Central memory CD4-positive, alpha-beta T cell (primary cell): ENCODE measurements at places on chromosomes 1 and 21.

DNA sequence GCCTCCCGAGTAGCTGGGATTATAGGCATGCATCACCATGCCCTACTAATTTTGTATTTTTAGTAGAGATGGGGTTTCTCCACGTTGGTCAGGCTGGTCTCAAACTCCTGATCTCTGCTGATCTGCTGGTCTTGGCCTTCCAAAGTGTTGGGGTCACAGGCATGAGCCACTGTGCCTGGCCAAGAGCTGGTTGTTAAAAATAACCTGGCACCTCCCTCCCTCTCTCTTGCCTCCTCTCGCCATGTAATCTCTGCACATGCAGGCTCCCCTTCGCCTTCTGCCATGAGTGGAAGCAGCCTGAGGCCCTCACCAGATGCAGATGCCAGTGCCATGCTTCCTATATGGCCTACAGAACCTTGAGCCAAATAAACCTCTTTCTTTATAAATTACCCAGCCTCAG, 74.7 kb upstream of the TLR5 start:
- DNase-seq = no peak

GRCh38 chr1:172895050-172895460, 155.7 kb downstream of the TNFSF18 start:
- DNase-seq = peak; percentile 28

DNA sequence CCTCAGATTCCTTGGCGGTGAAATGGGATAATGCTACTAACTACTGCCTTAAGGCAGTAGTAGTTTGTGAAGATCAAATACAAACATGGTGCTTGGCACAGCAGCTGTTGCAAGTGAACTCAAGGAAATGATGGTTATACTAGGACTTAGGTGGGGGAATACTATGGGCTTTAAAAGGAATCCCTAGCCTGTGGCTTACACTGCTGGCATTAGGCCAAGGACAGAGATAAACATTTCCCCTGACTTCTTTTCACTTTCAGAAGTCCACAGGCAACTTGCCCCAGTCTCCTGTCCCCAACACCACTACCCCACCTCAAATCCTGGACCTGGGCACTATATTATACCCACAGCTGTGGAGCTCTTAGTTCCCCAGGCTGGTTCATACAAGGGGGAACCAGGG, 13.1 kb upstream of the VAMP4 start:
- no peak for DNase-seq

- peak; percentile 24 for DNase-seq
These were observed 562 bp downstream of the SYTL1 start for GRCh38 chr1:27342391-27342777.

DNA sequence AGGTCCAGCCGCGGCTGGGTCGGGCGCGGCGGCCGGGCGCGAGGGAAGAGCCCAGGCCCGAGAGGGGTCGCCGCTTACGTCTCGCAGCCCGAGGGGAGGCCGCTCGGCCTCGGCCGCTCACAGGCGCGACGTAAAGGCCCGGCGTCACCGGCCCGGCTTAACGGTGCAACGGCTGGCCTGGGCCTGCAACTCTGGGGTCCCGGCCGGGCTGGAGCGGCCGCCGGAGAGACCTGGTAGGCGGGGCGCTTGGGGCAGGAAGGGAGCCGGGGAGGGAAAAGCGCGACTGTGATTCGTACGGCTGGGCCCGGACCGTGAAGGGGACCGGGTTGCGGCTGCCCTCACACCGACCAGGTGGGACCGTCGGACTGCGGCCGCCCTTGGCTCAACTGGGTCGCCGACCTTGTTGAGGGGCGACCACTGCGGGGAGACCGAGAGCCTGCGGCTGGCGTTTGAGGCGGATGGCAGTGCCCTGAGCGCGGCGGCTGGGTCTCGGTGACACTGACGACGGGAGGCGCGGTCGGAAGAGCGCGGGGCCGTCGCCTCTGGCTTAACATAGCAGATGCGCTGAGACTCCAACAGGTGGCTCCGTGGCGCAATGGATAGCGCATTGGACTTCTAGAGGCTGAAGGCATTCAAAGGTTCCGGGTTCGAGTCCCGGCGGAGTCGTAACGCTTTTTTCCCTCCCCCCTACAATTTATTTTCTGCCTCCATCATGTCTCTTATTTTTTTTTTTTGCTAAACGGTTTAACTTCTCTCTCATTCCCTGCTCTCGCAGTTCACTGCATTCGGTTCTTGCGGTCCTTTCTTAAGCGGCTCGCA, 31.8 kb downstream of the DNTTIP2 start:
- DNase-seq = peak; percentile 91
